Right cardiac atrium (tissue), 5 donors: ENCODE measurements at places on chromosomes 5 and 9. TPM values are rescaled to one million over a fixed set of nuclear protein-coding genes. Genes with fewer than 3 reads are reported as not detected.

DNA sequence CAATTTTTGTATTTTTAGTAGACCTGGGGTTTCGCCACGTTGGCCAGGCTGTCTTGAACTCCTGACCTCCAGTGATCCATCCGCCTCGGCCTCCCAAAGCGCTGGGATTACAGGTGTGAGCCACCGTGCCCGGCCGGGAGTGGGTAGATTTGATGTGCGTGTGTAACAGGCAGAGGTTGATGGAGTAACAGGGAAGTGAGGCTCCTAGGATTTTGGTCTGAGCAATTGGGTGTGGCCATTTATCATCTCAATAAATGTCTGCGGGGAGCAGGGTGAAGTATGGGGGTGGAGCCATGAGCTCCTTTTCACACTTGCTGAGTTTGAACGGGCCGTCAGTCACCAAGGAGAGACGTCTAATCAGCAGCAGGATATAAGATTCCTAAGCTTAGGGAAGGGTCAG is 1.2 kb upstream of the REXO4 start:
- peak; percentile 30 for DNase-seq

TAS2R1 gene
- total RNA-seq: not detected

DNA sequence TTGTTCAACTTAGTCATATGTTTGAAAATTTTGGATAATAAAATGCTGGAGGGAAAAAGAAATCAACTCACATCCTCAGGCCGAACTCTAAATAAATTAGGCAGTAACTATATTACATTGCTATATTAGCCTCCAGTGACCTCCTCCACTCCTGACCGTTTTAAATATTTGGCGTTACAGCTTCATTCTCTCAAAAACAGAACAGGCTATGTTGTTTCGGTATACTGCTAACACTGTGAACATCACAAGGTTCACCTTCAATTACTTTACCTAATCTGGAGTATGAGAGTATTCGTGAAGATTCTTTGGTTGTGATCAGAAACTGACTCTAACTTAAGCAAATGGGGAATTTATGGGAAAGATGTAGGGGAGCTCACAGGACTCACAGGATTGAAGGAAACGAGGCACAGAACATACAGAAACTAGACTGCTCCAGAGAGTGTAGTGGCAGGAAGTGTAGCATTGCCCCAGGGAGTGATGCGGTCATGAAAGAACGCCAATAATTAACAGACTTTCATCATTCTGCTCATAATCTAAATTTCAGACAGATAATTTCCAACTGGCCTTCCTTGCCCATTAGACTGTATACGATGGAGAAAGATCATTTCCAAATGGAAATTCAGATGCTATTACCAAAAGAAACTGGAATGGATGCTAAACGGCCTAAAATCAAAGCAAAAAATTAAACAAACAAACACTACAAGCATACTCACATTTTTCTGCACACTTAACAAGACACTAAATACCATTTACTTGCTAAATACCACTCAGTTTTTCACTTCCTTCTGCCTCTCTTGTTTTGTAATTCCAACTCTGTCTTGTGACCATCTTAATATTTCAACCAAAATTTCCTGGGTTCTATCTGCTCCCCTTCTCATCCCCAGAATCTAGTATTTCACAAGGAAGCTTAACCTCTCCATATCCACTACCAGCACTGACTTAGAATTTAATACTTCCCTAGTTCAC is 110.1 kb upstream of the LPAR1 start:
- no peak for DNase-seq

DNA sequence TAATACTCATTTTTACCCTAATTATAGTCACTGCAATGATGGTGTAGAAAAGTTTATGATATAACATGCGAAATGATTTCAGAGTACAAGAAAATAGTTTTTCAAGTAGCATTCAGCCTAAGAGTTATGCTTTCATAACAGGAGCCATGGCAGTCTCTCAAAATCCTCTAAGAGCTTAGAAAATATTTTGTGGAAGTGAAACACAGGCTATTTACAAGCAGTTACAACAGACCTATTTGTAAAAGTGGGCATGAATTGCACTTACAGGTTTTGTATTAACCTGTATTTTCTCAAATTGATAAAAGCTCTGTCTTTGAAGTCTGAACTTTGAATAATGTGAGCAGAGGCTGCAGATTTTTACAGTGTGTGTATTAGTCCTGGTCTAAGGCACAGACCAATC is 523.3 kb downstream of the LRRC70 start:
- DNase-seq: no peak

GRCh38 chr9:31608416-31608815 is 776.0 kb upstream of the ACO1 start:
- no peak for DNase-seq

PCDHA2 gene
- total RNA-seq: not detected

GRCh38 chr9:122389799-122390481 is 19.1 kb downstream of the PTGS1 start:
- no peak for DNase-seq

- peak; percentile 52 for DNase-seq
These were observed 6.0 kb upstream of the RXRA start for GRCh38 chr9:134320126-134320867.

PPP2R2B gene
- 5.5 TPM for total RNA-seq

GRCh38 chr9:3018691-3019230 is 174.9 kb upstream of the PUM3 start:
- DNase-seq: no peak

- DNase-seq: no peak
These were observed 42.3 kb downstream of the NSUN2 start for GRCh38 chr5:6590581-6590980.

DNA sequence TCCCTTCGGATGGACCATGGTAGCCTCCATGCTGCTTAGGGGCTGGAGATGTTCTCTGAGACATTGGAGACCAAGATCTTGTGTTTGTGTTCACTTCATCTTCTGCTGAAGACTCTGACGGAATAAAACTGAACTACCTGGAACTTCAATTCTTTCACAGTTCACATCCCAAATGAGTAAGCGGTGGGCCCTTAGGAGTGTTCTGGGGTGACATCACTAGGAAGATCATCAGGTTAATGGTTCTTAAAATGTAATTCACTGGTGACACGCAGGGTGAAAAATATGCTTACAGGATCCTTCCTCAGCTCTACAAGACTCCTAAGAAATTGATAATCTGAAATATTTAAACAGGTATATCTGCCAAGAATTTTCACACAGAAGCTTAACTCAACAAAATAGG is 561.5 kb downstream of the SEMA5A start:
- DNase-seq: no peak

- no peak for DNase-seq
These were observed 214.9 kb downstream of the PLK2 start for GRCh38 chr5:58244819-58245475.

DNA sequence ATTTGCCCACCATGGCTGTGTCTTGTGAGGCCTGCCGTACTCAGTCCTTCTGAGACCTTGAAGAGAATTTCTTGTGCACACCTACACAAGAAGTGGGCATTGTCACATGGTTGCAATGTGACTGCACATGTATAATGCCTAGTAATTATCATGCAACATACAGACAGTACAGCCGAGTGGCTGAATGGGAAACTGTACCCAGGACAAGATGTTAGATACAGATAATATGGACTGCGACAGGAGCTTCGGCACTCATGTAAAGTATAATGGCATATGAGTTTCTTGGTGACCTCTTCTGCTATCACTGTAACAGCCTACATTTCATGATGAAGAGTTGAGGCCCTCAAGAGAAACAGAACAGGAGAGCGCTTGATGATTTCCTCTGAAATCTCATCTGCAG is 4.8 kb upstream of the PRKACG start:
- DNase-seq: no peak

- DNase-seq: no peak
These were observed 176.0 kb upstream of the ZNF608 start for GRCh38 chr5:124922255-124922975.

GRCh38 chr5:178223196-178223773 is 9.3 kb downstream of the PHYKPL start:
- peak; percentile 2 for DNase-seq

GRCh38 chr9:130756455-130757152 is 63.0 kb downstream of the EXOSC2 start:
- no peak for DNase-seq

GRCh38 chr5:131980696-131981095 is 30.8 kb downstream of the ACSL6 start:
- DNase-seq: no peak

GRCh38 chr5:96024683-96025475 is 63.2 kb upstream of the ELL2 start:
- DNase-seq: no peak

GRCh38 chr5:177427919-177428573 is 1.6 kb downstream of the GRK6 start:
- DNase-seq: peak; percentile 60
